ENCODE measurements at places on chromosomes 11 and 22.

GRCh38 chr11:22466809-22467208 lies 128.6 kb downstream of the SLC17A6 start:
- DNase-seq = peak; percentile 99

DNA sequence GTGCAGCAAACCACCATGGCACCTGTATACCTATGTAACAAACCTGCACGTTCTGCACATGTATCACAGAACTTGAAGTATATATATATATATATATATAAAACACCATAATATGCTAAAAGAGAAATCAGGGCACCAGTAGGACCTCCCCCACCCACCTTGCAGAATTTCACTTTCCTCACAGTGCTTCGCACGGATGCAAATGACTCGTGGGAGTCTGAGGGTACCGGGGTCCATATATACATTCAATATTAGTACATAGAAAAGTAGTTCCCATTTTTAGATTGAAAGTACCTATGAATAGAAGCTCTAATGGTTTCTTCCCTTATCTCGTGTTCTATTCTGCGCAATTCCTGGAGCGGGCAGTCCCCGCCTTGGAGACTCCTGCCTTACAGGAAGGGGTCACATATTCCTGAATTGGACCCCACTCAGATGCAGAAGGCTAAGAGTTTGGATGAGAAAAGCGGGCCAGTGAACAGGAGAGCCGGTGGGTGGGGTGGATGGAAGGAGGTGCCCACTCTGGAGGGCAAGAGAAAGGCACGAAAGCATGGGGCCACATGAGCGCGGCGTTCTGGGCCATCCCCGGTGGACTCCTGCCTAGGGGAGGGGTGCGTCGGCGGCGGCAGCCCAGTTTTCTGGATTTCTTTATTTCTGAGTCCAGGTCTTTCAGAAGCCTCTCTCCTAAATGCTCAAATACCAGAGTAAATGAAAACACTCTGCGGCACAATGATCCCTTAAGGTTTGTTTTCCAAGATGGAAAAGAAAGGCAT lies 136.3 kb downstream of the ETS1 start:
- no peak for DNase-seq

DNA sequence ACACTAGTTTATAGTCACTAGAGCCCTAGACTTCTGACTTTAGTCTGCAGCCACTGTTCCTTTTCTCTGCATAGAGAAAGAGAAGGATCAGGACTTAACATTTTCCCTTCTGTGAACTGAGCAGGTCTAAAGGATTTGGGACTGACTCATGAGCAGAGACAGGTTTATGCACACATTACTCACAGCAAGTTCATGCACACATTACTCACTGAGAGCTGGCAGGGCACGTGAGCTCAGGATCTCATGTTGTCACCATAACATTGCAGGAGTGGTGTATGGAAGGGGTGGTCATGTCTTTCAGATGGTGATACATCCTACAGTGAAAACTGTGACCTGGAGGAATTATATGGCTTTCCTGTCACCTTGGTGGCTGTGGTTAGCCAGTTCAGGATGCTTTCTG lies 56.4 kb downstream of the CEP164 start:
- DNase-seq = peak; percentile 97

DNA sequence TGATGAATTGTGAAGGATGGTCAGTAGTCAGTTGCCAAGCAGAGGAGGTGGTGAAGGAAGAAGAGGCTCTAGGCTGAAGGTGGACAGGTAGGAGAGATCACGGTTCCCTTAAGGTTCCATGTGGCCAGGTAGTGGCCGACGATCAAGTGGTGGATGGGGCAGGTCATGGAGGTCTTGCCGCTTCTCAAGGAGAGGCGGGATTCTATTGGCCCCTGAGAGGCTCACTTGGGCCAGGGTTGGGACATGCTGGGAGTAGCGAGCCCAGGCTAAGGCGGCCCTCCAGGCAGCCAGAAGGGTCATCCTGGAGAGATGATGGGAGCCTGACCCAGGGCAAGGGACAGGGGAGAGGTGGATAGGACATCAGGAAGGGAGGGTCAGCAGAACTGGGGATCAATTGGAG lies 20.9 kb upstream of the TMPRSS4 start:
- DNase-seq = no peak
